ENCODE measurements at places on chromosomes 12 and 14.

GRCh38 chr14:60350366-60350720, 101.3 kb downstream of the PPM1A start:
- DNase-seq, result no peak

DNA sequence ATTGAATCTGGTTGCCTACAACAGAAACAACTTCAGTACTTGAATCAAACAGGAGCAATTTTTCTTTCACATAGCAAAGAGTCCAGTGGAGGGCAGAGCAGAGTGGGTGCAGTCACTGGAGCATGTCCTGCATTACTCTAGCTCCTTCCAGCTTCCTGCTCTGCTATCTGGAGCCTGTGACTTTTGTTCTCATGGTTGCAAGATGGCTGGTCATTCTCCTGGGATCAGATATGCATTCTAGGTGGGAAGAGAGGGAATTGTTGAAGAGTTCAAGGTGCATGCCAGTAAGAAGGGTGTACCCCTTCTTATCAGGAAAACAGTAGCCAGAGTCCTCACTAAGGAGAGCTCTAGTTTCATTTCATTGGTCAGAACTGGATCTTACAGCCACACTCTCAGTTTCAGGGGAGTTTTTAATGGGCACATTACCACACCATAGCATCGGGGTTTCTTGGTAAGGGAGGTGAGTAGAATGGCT, 8.0 kb downstream of the IFT43 start:
- DNase-seq, result no peak

GRCh38 chr12:92987362-92987761, 58.3 kb upstream of the EEA1 start:
- no peak for DNase-seq

GRCh38 chr14:51185754-51186153, 54.3 kb upstream of the TMX1 start:
- no peak for DNase-seq

DNA sequence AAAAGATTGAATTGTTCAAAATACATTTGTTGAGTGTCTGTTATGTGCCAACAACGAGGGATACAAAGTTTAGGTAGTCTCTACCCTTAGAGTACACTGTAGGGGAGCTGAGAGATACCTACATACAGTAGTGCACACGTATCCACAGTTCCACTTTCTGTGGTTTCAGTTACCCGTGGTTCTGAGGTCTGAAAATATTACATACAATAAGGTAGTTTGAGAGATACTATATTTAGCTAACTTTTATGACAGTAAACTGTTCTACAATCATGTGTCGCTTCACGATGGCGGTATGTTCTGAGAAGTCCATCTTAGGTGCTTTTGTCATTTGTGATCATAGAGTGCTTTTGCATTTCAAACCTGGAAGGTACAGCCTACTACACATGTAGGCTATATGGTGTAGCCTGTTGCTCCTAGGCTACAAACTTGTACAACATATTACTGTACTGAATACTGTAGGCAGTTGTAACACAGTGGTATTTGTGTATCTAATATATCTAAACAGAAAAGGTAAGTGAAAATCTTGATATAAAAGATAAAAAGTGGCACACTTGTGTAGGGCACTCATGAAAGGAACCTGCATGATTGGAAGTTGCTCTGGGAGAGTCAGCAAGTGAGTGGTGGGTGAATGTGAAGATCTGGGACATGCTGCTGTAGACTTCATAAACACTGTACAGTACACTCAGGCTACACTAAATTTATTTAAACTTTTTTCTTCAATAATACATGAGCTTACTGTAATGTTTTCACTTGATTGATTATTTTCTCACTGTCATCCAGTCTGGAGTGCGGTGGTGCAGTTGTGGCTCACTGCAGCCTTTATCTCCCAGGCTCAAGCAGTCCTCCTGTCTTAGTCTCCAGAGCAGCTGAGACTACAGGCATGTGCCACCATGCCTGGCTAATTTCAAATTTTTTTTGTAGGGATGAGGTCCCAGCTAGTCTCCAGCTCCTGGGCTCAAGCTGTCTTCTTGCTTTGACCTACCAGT, 4.0 kb downstream of the CPSF6 start:
- DNase-seq, result no peak

GRCh38 chr14:47278233-47278842, 397.1 kb downstream of the MDGA2 start:
- no peak for DNase-seq

DNA sequence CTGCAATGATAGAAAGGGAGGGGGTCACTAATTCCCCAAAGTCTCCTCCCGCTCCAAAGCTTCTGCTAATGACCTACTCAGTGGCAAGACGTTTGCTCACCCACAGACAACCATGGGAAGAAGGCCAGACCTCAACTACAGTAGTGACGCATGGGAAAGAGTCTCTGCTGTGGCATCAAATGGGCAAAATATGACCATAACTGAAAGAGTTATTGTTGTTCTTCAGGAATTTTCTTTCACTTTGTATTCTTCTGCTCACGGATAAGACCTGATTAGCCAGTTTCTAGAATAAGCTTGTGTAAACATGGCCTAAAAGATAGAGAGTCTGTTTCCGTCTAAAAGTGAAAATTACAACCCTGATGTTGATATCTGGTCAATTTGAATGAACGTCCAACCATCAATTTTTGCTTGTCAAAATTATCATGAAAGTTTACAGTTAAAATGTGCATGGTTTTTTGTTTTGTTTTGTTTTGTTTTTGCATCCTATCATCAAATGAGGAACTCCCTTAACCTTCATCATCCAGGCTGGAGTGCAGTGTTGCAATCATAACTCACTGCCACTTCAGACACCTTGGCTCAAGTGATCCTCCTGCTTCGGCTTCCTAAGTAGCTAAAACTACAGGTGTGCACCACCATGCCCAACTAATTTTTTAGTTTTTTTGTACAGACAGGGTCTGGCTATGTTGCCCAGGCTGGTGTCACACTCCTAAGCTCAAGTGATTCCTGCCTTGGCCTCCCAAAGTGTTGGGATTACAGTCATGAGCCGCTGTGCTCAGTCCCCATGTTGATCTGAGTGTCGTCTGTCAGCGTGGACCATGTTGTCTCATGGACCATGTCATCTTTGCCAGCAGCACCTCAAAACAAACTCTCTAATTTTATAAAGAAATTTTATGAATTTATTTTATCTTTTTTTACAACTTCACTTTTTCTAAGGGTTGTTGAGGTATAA, 7.0 kb downstream of the KRT6B start:
- DNase-seq, result no peak

DNA sequence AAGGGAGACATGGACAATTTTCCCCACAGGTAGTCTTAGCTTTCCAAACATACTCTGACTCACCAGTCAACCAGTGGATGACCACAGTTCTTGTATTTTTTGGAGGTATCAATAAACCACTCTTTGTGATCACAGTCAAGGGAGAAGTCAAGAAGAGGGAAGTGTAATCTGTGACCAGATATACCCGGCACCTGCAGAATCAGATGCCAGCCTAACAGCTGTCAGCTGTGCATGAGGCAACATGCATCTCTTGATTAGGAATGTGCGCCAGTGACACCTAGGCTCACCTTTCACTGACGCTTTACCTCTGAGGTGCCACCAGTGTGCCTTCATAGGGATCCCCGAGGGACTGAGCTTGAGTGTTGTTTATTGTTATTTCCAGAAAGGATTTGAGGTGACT, 20.0 kb downstream of the PROX2 start:
- no peak for DNase-seq

DNA sequence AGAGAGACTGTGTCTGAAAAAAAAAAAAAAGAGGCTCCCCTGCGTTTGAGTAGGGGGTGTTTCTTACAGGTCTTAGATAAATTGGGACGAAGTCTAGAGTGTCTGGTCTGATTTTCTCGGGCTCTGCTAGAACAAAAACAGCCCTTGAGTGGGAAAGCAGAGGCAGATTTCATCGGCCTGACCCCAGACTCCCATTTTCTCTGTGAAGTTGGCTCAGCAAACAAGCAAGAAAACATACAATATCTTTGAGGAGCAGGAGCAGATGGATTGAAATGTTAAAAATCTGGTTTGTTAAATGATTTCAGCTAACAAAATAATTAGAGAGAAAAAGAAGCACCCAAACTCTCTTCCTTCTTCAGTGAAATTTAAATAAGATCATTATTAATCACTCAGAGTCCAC, 44.1 kb downstream of the DERA start:
- no peak for DNase-seq

DNA sequence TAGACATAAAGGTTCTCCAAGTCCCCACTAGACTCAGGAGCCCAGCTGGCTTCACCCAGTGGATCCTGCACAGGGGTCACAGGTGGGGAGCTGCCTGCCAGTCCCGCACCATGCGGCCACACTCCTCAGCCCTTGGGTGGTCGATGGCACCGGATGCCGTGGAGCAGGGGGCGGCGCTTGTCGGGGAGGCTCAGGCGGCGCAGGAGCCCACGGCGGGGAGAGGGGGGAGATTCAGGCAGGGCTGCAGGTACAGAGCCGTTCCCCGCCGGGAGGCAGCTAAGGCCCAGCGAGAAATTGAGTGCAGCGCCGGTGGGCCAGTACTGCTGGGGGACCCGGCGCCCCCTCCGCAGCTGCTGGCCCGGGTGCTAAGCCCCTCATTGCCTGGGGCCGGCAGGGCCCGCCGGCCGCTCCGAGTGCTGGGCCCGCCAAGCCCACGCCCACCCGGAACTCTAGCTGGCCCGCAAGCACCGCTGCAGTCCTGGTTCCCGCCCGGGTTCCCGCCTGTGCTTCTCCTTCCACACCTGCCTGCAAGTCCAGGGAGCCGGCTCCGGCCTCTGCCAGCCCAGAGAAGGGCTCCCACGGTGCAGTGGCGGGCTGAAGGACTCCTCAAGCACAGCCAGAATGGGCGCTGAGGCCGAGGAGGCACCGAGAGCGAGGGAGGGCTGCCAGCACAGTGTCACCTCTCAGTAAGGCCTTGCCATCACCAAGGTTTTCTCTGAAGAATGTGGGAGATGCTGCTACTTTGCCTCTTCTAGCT, 58.4 kb upstream of the PPP1R12A start:
- DNase-seq, result no peak

DNA sequence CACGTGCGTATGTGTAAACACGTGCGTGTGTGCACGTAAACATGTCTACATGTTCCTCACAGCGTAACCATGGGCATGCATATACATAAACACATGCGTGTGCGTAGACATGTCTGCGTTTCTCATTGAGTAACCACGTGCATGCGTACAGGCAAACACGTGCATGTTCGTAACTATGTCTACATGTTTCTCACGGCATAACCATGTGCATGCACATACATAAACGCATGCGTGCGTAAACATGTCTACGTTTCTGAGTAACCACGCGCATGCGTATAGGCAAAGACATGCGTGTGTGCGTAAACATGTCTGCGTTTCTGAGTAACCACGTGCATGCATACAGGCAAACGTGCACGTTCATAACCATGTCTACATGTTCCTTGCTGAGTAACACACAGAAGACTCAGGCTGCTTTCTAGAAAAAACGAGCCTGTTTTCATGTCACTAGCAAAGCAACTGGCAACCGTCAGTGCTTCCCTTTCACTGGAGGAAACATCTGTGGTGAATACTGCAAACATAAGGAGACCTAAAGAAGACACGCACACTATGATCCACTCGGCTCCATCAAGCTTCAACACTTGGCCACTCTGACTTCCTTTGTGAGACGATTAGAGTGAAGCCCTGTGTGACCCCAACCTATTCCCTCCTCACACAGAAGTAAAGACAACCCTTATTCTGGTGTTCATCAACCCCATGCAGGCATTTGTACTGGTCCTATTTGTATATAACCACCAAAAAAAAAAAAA, 28.8 kb downstream of the POLE start:
- no peak for DNase-seq

DNA sequence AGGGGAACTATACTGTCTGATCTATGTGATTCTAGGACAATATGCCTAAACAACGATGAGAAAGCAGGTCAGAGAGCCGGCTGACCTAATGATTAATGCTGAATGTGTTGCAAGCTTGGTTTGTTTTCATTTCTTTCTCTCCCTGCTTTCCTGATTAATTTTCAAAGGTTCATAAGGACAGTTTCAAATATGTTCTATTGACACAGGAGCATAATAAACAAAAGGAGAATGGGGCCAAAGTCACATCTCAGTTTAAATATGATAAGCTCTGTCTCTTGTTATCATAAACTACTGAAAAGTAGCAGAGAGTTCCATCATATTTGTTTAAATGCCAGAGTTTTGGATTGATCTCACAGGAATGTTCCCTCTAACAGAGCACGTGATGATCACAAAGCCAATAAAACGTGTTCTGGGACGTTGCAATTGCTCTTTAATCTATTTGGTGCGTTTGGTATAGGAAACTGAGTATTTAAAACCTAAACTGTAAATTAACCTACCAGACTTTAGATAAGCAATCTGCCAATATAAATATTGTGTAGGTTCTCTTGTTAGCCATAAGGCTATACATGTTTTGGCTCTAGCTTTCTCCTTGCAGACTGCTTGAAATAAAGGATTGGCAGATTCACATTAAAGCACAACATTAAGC, 3.7 kb upstream of the HSD17B6 start:
- no peak for DNase-seq

Data from activated T-cell treated with anti-CD3 and anti-CD28 coated beads for 1 hour (primary cell).